Central memory CD8-positive, alpha-beta T cell (primary cell): ENCODE measurements at places on chromosomes 13 and 19.
A peak's percentile ranks its signal among the peaks of the same experiment; 100 is the strongest.

DNA sequence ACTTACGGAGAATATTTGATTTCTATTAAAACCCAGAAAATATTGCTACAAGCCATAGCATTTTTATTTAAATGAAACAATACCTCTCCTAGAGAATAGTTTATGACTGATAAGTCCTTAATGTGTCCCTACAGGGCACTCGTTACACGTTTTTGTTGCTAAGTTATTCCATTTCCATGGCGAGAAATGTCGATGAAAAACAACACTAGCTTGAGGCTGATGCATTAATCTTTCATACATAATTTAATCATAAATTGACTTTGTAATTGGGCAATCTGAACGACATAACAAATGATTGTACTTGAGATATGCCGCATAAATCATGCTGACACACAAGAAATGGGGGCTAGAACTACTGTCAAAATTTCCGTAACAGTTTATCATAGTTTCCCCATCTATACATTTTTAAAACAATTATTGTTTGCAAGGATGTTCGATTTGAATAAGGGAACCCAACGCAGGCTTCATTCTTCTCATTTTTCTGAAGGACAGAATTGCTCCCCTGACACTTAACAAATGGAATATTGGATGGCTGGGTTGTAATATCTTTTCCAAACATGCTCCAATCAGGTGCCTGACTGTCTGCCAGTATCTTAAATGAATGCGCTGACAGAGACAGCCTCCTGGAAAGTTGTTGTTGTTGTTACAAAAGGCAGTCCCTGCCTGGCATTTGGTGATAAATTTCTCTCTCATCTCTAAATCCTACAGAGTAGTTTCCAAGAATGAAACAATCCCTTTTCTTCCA, 61.9 kb downstream of the FLT1 start:
- H3K4me1 ChIP-seq: no peaks in the 10 kb centered on the region
- H3K27ac ChIP-seq: no peak overlapping the region
- H3K36me3 ChIP-seq: no peaks in the 10 kb centered on the region
- no peak overlapping the region for H3K4me3 ChIP-seq
- DNase-seq: no peak
- peaks cover 25% of the 10 kb centered on the region for H3K27me3 ChIP-seq

GRCh38 chr19:32404933-32405430, 588 bp upstream of the DPY19L3 start:
- H3K4me1 ChIP-seq: peaks cover 9% of the 10 kb centered on the region
- H3K4me3 ChIP-seq: peak overlapping the region; percentile 79
- H3K27ac ChIP-seq: peak overlapping the region; percentile 72
- peaks cover 8% of the 10 kb centered on the region for H3K36me3 ChIP-seq
- H3K27me3 ChIP-seq: no peaks in the 10 kb centered on the region
- DNase-seq: peak; percentile 28

GRCh38 chr13:99276706-99277105, 18.5 kb upstream of the GPR18 start:
- DNase-seq: no peak
- peak overlapping the region; percentile 99 for H3K27ac ChIP-seq
- no peaks in the 10 kb centered on the region for H3K27me3 ChIP-seq
- peak overlapping the region; percentile 37 for H3K4me3 ChIP-seq
- H3K4me1 ChIP-seq: peaks cover 96% of the 10 kb centered on the region

- H3K4me3 ChIP-seq: no peak overlapping the region
- H3K4me1 ChIP-seq: peaks cover 46% of the 10 kb centered on the region
- DNase-seq: no peak
- no peaks in the 10 kb centered on the region for H3K27me3 ChIP-seq
- H3K36me3 ChIP-seq: peaks cover 11% of the 10 kb centered on the region
- no peak overlapping the region for H3K27ac ChIP-seq
Measured at GRCh38 chr13:40391788-40392187, 274.7 kb downstream of the FOXO1 start.

DNA sequence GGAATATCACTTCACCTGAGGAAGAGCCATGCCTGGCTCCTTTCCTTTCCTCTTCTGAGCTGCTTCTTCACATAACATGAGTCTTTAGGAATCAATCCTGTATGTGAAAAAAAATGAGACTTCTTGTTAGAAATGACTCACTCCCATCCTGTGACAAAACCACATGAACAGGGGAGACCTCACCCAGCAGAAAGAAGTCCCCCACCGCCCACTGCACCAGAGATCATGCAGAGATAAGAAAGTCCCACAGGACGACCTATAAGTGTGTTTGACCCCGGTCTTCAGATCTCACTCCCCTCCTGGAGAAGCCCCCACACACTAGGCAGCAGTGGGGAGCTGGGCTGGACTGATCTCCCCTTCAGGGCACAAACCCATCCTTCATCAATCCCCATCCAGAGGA, 7.8 kb downstream of the ZNF600 start:
- H3K4me3 ChIP-seq: peak overlapping the region; percentile 74
- H3K27me3 ChIP-seq: no peaks in the 10 kb centered on the region
- no peak for DNase-seq
- H3K27ac ChIP-seq: peak overlapping the region; percentile 86
- peaks cover 41% of the 10 kb centered on the region for H3K4me1 ChIP-seq
- H3K36me3 ChIP-seq: peaks cover 36% of the 10 kb centered on the region

- no peak overlapping the region for H3K4me3 ChIP-seq
- H3K27ac ChIP-seq: peak overlapping the region; percentile 86
- DNase-seq: no peak
- H3K27me3 ChIP-seq: no peaks in the 10 kb centered on the region
Measured at GRCh38 chr19:19427944-19428343, 22.5 kb downstream of the GATAD2A start.

DNA sequence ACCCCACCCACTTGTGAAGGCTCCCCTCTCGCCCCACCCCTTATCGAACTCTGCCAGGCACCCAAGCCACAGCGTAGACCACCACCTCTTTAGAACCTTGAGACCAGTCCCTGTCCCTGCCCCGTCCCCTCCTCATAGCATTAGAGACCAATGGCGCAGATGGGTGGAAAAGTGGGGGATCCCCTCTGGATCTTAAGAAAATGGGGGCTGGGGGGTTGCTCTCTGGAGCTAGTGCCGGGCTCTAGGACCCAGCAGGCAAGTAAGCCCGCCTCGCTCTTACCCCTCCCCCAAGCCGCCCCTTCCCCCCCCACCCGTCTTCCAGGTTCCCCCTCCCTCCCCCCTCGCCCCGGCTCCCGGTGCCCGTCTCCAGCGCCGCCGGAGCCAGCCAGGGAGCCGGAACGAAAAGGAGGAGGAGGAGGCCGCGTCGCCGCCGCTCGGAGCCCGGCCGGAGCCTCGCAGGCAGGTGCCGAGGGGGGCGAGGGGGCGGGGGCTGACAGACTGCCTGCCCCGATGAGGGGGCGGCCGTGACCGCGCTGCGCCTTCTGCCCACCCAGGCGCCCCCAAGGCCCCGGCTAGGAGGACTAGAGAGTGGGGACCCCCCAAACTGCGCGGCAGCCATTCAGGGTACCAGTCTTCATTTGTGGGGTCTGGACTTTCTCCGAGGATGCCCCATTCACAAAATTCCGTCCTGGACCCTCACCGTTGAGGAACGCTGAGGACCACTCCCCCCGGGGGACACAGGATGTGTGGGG, at the start of gene SPRED3:
TSS of gene SPRED3 (plus strand) at position 349 of the 752 bp plus-strand sequence. CDS start 1,606 bp downstream, outside the sequence.
- H3K4me3 ChIP-seq: peak within 1 kb of the TSS; percentile 79
- peak within 1 kb of the TSS; percentile 77 for H3K27ac ChIP-seq
- peaks cover 11% of the 10 kb centered on the region for H3K36me3 ChIP-seq
- no peak for DNase-seq
- peaks cover 19% of the 10 kb centered on the region for H3K4me1 ChIP-seq
- H3K27me3 ChIP-seq: no peaks in the 10 kb centered on the region

DNA sequence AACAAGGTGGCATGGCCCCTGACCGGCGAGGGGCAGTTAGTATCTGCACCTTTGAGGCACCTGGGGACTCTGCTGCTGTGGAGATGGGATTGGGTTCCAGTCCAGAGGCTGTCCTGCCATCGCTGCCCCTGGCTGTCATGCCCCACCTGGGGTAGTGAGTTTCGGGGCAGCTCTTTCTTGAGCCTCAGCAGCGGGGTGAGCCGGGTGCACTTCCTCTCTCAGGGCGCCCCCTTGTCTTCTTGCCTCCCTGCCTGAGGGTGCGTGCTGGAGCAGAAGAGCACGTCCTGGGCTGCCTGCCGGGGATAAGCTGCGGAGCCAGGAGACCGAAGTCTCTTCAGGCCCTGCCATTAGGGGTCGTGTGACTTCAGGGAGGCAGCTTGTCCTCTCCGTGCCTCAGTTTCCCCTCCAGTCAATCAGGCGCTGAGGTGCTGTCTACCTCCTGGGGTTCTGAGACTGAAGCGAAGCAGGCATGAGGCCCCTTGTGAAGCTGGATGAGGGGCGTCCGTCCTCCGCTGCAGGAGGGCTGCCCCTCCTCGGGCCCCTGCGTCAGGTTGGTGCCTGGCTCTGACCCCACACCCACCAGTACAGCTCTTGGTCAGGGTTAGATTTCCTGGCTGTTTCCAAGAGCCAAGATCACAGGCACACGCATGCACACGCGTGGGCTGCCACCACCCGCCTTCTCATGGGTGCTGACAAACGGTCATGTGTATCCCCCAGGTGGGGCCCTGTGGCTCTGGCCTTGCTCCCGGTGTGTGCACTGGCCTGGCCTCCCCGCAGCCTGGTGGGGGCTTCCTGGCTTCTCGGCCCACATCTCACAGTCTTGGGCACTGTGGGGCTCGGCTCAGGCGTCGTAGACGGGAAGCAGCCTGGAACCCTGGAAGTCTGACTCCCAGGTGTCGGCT, 8.3 kb downstream of the GNA11 start:
- no peak for DNase-seq
- H3K4me3 ChIP-seq: no peak overlapping the region
- H3K4me1 ChIP-seq: peaks cover 13% of the 10 kb centered on the region
- no peak overlapping the region for H3K27ac ChIP-seq
- peaks cover 6% of the 10 kb centered on the region for H3K36me3 ChIP-seq
- H3K27me3 ChIP-seq: peaks cover 31% of the 10 kb centered on the region

- H3K4me1 ChIP-seq: peaks cover 29% of the 10 kb centered on the region
- H3K27ac ChIP-seq: no peak overlapping the region
- H3K27me3 ChIP-seq: peaks cover 75% of the 10 kb centered on the region
- peaks cover 5% of the 10 kb centered on the region for H3K36me3 ChIP-seq
Measured at GRCh38 chr19:13869281-13869680, 7.7 kb upstream of the NANOS3 start.

- H3K4me3 ChIP-seq: no peak overlapping the region
- H3K36me3 ChIP-seq: peaks cover 8% of the 10 kb centered on the region
- H3K27me3 ChIP-seq: peaks cover 18% of the 10 kb centered on the region
- DNase-seq: no peak
- H3K4me1 ChIP-seq: peaks cover 13% of the 10 kb centered on the region
Measured at GRCh38 chr13:100680131-100680530, 5.5 kb upstream of the TMTC4 start.

- no peak overlapping the region for H3K27ac ChIP-seq
- DNase-seq: no peak
- H3K4me1 ChIP-seq: no peaks in the 10 kb centered on the region
- no peaks in the 10 kb centered on the region for H3K36me3 ChIP-seq
- H3K27me3 ChIP-seq: no peaks in the 10 kb centered on the region
Measured at GRCh38 chr13:111642156-111642767, 321.8 kb downstream of the TEX29 start.

DNA sequence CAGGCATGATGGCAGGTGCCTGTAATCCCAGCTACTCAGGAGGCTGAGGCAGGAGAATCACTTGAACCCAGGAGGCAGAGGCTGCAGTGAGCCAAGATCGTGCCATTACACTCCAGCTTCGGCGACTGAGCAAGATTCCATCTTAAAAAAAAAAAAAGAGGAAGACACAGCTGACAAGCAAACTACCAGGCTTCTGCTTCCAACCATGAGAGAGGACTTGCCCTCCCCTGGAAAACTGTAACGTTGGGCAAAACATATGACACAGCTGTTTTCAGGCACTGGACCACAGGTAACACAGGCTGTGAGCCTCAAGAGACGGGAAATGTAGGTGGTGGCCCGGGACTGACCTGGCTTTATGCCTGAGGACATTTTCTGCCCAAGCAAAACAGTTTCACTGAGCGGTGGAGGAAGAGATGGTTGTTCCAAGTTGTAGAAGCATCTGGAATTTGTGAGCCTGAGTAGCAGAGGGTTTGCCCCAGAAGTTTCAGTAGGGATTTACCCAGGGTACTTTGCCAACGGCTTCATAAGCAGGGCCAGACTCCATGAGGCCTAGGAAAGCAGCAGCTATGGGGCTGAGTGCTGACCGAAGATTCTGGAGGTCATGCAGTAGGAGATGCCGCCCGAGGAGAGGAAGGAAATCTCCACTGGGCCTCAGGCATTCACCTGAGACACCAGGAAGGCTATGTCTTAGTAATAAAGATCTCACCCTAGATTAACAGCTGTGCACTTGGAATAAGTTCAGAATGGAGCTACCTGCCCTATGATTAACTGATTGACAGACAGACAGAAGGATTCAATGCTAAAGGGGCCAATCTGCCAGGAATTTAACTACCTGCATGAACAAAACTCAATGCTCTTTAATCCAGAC, 88.0 kb downstream of the ABCC4 start:
- H3K27me3 ChIP-seq: no peaks in the 10 kb centered on the region
- no peaks in the 10 kb centered on the region for H3K4me1 ChIP-seq
- H3K36me3 ChIP-seq: peaks cover 5% of the 10 kb centered on the region
- H3K27ac ChIP-seq: no peak overlapping the region
- H3K4me3 ChIP-seq: no peak overlapping the region

DNA sequence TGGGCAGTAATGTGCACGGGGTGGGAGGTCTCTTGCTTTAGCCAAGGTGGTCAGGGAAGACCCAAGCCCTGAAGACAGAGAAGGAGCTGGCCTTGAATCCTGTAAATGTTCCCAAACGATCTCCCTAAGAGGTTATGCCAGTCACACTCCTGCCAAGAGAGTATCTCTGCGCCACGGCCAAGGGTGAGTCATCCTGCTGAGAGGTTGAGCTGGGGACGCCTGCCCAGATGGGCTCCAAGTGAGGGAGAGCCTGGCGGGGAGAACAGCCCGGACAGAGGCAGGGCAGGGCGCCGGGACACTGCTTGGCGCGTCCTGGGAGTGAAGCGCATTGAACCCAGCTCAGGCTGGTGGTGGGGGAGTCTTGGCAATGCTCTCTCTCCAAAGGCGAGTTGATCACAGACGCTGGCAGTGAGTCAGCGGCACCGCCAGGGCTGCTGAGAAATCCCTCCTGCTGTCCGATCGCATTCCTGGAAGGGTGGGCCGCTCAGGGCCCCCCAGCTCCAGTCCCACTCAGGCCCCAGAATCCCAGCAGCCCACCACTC, 16.4 kb downstream of the SULT2B1 start:
- H3K4me1 ChIP-seq: no peaks in the 10 kb centered on the region
- H3K27me3 ChIP-seq: peaks cover 18% of the 10 kb centered on the region

- no peak overlapping the region for H3K27ac ChIP-seq
- no peaks in the 10 kb centered on the region for H3K36me3 ChIP-seq
- DNase-seq: no peak
- H3K4me3 ChIP-seq: no peak overlapping the region
Measured at GRCh38 chr13:60273971-60274527, 110.3 kb upstream of the DIAPH3 start.
